ENCODE measurements at places on chromosomes 1 and 21.

- no peak for DNase-seq
Observed at GRCh38 chr1:11842154-11843041, 5.2 kb downstream of the NPPA start.

DNA sequence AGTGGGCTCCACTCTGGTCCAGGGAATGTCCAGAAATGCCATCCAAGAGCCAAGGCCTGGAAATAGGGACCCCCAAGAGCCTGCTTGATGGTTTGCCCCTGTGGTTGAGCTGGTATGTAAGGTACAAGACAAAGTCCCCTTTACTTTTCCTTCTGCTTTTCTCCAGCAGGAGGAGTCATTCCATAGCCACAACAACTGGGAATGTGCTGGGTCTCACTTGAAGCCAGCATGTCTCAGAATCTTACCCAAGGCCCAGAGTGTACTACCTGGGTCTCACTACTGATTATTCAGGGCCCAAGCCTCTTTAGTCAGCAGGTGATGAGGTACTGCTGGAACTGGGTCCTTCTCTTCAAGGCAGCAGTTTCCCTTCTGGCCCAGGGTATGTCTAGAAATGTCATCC, 62.1 kb upstream of the CD55 start:
- DNase-seq: no peak

DNA sequence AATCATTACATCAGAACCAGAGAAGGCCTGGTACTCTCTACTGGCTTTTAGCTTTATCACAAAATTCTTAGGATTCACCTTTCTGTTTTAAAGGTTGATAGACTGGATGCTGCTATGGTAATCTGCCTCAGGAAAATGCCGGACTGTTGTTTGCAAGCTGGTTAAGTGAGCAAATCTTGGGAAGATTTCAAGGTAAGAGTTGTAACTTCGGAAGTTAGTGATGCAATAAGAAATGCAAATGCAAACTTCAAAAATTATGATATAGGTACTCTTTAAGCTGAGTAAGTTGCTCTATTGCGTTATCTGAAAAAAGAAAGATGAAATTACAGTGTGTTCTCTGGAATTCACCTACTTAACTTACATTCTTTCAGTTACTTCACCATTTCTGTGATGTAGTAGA, 4.4 kb upstream of the SLC16A1 start:
- no peak for DNase-seq

GRCh38 chr1:58783090-58783992, 506 bp downstream of the JUN start:
- peak; percentile 20 for DNase-seq

DNA sequence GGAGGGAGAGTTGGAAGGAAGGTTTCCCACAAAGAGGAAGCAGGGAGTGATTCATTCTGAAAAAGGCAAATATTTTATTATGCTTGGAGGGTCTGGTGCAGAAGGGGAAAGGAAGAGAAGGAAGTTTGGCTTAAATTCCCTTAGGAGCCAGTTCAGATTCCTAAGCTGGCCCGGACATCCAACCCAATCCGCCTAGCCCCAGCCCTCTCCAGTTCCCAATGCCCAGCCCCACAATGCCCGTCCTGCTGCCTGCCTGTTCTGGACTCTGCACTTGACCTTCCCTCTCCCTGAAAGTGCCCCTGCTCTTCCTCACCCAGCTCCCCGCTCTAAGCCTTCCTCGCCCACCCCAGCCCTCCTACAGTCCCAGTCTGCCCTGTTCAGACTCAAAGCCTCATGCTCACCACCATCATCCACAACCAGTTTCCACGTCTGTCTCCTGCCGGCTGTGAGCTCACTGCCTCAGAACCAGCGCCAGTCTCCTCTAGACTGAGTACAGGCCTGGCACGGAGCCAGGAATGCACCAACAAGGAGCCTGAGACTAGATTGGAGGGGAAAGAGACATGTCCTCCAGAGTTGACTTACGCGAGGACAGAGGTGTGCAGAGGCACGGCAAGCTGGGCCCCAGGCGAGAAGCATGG, 18.9 kb downstream of the CAPN2 start:
- DNase-seq: no peak

DNA sequence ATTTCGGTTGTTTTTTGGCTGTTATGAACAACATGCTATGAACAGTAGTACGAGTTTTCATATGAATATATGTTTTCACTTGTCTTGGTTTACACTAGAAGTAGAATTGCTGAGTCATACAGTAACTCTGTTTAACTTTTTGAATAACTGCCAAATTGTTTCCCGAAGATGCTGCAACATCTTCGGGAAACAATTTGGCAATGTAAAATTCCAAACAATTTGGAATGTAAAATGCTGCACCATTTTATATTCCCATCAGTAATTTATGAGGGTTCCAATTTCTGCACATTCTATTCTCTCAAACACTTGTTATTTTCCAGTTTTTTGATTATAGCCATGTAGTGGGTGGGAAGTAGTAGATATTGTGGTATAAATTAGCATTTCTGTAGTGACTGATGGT, 11.6 kb downstream of the PCBP3 start:
- DNase-seq: no peak

- no peak for DNase-seq
Observed at GRCh38 chr1:52007215-52008002, 16.9 kb upstream of the RAB3B start.

GRCh38 chr1:61079296-61079897, 3.0 kb upstream of the NFIA start:
- peak; percentile 43 for DNase-seq

DNA sequence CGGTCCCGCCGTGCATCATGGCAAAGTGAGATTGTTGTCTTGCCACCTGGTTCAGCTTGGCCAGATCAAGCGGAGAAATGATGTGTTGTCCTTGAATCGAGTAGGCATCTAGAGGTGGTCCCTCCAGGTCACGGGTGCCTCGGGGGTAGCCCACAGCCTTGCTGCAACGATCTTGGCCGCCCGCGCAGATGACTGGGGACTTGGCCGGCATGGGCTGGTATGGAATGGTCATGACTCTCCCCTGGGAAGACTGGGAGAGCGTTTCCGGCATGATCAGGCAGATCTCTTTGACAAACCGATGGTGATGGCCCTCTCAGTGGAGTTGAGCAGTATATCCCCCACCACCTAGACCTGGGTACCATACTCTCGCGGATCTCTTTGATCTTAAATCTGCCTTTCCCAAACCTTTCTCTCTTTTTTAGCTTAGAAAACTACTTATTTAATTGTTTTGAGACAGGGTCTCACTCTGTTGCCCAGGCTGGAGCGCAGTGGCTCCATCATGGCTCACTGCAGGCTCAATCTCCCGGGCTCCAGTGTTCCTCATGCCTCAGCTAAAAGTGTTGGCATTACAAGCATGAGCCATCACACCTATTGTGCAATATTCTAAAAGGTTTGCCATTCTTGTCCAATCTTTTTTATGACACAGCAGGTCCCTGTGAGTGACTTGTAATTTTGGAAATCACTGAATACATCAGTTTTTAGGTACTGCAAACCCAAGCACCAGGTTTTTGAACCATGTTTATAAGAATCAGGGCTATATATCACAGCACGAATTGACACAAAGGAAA, 9.4 kb upstream of the ELAPOR1 start:
- DNase-seq: no peak

- DNase-seq: no peak
Observed at GRCh38 chr1:247914941-247915662, 5.0 kb upstream of the OR2T8 start.

DNA sequence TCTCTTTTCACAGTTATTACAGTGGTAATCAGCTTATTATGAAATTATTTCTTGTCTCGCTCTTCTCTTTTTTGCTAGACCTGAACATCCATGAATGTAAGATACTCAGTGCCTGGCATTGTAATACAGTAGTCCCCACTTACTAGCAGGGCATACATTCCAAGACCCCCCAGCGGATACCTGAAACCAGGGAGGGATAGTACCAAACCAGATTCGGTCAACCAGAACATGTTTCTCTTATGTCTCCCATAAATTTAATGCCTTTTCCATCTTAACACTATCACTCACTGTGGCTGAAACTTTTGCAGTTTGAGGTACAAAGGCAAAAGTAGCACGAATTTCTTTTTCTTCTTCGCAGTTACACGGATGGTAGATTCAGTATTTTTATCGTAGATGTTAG, 24.6 kb upstream of the B3GALT2 start:
- DNase-seq: no peak

GRCh38 chr21:38506661-38507281, 8.5 kb upstream of the ERG start:
- DNase-seq: no peak

GRCh38 chr1:220885971-220886370, 6.7 kb downstream of the HLX start:
- DNase-seq: no peak

- DNase-seq: no peak
Observed at GRCh38 chr1:180912801-180913565, at the start of gene KIAA1614. Gene KIAA1614, plus strand, starts transcription at chr1:180912897. Its CDS starts 347 bp downstream, at chr1:180913244.

- no peak for DNase-seq
Observed at GRCh38 chr1:30033256-30034104, 689.9 kb downstream of the MATN1 start.

DNA sequence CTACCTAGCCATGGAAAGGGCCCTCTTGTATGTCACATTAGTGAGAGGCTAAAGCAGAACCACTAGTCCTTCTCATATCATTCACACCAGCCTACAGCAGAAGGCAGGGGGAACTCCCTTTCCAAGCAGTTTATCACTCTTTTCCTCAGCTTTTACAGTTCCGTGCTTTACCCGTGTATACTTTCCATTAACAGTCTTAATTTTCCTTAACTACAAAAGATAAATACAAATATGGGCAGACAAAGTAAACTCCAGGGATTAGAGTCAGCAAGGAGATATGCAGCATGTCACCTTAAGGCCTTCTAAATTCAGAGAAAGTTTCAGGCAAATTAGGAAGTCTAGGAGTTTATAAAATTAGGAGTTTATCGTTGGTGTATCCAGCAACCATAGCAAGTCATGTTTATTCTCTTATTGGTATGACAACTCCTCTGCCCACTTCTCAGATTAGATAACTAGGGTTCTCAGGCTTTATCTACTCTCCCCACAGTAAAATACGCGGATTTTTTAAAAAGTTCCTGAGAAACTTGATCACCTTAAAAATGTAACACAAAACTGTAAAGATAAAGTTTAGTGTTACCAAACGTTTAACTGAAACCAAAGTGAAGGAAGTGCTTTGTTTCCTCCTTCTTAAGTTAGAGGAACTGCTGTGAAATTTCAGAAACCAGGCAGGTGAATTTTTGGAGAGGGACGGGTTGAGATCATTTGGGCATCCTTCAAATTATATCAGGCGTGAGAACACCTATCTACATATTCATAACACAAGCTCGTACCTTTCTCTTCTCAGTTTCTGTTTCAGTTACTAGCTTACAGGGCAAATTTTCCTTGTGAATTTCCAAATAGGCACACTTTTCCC, 42.7 kb upstream of the SLC19A2 start:
- DNase-seq: no peak

DNA sequence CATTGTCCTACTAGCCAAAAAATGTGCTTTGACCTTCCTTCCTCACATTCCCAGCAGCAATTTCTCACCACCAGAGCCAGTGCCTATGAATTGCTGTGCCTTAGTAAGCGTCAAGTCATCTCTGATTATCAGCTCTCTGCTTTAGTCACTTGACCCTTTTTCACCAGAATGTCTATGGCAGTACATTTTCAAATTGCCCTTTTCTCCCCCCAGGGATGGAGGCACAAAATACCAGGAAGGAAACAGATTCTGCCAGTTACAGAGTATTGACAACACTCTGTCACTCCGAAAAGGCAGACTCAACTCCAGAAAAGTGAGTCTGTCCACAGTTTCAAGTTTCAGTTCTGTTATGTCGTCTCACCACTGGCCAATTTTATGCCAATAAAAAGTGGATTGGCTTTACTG, 167.4 kb downstream of the TNFSF18 start:
- no peak for DNase-seq

- DNase-seq: no peak
Observed at GRCh38 chr21:17454315-17455027, 58.4 kb upstream of the CXADR start.

DNA sequence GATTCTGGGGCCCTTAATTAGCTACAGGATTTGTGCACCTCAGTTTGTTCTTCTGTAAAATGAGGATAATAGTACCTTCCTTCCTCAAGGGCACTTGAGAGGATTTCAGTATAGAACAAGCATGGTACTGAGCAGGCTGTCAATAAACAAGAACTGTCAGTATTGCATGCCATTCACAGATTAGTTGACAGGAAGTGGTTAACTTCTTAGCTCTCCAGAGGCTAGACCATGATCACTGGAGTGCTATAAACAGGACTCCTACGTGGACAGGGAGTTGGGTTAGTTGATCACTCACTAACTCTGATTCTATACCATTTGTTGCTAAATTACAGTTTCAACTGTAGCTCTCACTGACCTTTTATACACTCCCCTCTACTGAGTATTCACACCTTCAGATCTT, 126.2 kb upstream of the DAB1 start:
- DNase-seq: no peak

- no peak for DNase-seq
Observed at GRCh38 chr21:42564561-42564971, 50.9 kb downstream of the SLC37A1 start.

- no peak for DNase-seq
Observed at GRCh38 chr1:244548558-244549115, 87.6 kb downstream of the CATSPERE start.

DNA sequence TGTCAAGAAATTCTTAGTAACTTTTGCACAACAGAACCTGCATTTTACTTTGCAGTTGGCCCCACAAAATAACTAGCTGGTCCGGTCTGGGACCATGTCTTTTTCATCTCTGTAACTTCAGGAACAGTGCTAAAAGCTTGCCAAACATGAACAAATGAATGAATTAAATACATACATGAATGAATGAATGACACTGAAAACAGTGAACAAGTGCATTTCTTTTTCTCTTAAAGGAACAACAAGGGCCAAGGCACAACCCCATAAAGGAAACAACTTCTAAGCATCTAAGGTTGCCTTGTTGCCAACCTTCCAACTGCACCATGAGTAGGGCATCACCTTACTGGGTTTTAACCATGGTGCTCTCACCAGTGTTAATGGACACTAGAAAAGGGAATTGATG, 534.4 kb upstream of the PKN2 start:
- no peak for DNase-seq

DNA sequence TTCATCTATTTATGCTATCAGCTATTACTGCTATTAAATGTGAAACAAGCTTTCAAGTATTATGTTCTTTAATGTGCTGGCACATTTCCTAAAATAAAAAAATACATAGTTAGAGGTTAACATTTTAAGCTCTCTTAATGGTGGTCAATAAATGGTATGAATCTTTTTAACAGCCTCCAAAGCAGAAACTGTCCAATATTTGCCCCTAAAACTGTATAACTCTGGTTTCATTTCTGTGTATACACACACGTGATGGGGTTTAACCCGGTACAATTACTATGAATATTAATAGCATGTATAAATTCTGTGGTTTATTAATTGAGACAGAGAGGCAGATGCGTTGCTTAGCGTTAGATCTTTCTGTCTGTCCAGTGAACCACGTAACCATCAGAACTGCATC, 2.2 kb downstream of the ESRRG start:
- DNase-seq: no peak

DNA sequence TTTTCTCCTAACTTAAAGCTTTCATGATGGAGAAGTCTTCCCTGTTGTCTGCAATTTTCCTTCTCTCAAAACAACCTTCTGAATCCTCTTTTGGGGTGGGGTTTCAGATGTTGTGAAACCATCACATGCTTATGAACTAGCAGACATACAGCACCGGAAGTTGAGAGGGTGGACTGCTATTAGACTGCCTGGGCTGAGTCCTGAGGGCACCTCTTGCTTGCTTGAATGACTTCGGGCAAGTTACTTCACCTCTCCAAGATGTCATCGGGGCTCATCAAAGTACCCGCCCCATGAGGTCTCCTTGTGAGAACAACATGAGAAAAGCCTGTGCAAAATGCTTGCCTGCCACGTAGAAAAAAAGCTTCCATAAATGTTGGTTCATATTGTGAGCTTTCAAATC, 89.6 kb downstream of the CCDC185 start:
- no peak for DNase-seq
